Sigmoid colon (tissue), 7 donors: ENCODE measurements at places on chromosomes 5 and 9. TPM values are rescaled to one million over a fixed set of nuclear protein-coding genes. Genes with fewer than 3 reads are reported as not detected.

CDKN2B-AS1 gene
- 250 TPM for polyA plus RNA-seq

CCDC183 gene
- polyA plus RNA-seq: 3.0 TPM

GCNT4 gene
- 1.8 TPM for polyA plus RNA-seq

SPRY4 gene
- polyA plus RNA-seq: 5.1 TPM

SLC36A2 gene
- not detected for polyA plus RNA-seq

SH3RF2 gene
- polyA plus RNA-seq: 13.8 TPM

INSYN2B gene
- polyA plus RNA-seq: 0.03 TPM

SNX24 gene
- polyA plus RNA-seq: 28.2 TPM

MRPL36 gene
- polyA plus RNA-seq: 65.9 TPM

ITGA1 gene
- 4.4 TPM for polyA plus RNA-seq

IL5 gene
- not detected for polyA plus RNA-seq

ANKHD1 gene
- polyA plus RNA-seq: 26.6 TPM

PDE4D gene
- 6.0 TPM for polyA plus RNA-seq

AHRR gene
- polyA plus RNA-seq: 1.8 TPM

LURAP1L gene
- polyA plus RNA-seq: 20.3 TPM
